GM23248 (cell line): ENCODE measurements at places on chromosomes 2 and 18. TPM values are rescaled to one million over a fixed set of nuclear protein-coding genes. Genes with fewer than 3 reads are reported as not detected.

- peak; percentile 19 for DNase-seq
Observed at GRCh38 chr2:214019973-214020345, 390.9 kb upstream of the VWC2L start.

- DNase-seq = no peak
Observed at GRCh38 chr2:231378026-231378722, 17.3 kb upstream of the B3GNT7 start.

GRCh38 chr2:46381263-46381849, 84.1 kb downstream of the EPAS1 start:
- DNase-seq = peak; percentile 22

GRCh38 chr18:3930126-3931012, 480.4 kb downstream of the TGIF1 start:
- no peak for DNase-seq

- peak; percentile 80 for DNase-seq
Observed at GRCh38 chr2:176126929-176127773, 2.4 kb upstream of the HOXD8 start.

DNA sequence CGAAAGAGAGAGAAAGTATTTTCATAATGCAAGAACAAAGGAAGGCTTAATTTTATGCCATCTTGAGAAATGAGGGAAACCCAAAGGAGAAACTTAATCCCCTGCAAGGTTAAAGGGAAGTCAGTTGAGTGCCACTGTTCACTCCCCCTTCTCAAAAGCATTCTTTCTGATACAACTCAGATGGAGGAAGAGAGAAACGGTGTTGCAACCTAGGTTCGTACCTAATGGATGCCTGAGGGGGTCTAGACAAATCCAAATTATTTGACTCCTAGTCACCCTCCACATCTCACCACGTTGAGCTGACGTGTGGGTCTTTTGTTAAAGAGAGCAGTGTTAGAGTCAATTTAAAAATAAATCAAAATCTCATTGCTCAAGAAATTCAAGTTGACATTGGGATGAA, 52.6 kb upstream of the UNC80 start:
- no peak for DNase-seq

DNA sequence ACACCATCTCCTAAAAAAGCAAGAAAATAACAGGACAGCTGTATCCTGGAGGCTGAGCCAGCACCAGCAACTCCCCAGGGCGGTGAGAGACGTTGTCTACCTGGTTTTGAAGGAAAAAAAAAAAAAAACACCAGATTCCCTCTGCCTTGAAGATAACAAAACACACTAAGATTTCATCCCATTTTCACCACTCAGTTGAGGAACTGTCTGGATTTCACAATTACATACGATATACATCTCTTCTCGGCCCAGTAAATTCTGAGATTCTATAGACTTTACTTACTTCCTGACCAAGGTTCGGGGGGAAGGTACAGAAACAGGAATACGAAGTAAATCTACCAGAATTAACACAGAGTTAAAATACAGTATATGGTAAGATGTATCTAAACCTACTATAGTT, 8.5 kb downstream of the ZNF516 start:
- no peak for DNase-seq

GRCh38 chr2:174326161-174327020, 8.4 kb upstream of the SP9 start:
- peak; percentile 47 for DNase-seq

DNA sequence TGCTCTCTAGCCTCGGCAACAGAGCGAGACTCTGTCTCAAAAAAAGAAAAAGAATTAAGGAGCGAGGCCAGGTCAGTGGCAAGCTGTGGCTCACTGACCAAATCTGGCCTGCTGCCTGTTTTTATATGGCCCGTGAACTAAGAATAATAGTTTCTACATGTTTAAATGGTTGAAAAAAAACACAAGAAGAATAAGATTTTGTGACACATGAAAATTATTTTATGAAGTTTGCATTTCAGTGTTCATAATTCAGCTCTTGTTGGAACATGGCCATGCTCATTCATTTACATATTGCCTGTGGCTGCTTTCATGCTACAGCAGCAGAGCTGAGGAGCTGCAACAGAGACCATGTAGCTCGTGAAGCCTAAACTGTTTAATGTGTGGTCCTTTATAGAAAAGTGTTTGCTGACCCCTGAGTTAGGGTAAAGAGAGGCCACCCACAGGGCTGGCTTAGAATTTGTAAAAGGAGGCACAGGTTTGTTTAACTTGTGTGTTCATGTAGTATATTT, 59.5 kb downstream of the MFSD6 start:
- peak; percentile 65 for DNase-seq

GRCh38 chr2:133438026-133438425, 130.2 kb downstream of the NCKAP5 start:
- no peak for DNase-seq

GRCh38 chr2:101843471-101843870, 146.0 kb downstream of the MAP4K4 start:
- no peak for DNase-seq

- DNase-seq = no peak
Observed at GRCh38 chr2:236656166-236656565, 86.5 kb downstream of the ACKR3 start.

- DNase-seq = no peak
Observed at GRCh38 chr18:80200932-80201672, 46.2 kb downstream of the PARD6G start.

DNA sequence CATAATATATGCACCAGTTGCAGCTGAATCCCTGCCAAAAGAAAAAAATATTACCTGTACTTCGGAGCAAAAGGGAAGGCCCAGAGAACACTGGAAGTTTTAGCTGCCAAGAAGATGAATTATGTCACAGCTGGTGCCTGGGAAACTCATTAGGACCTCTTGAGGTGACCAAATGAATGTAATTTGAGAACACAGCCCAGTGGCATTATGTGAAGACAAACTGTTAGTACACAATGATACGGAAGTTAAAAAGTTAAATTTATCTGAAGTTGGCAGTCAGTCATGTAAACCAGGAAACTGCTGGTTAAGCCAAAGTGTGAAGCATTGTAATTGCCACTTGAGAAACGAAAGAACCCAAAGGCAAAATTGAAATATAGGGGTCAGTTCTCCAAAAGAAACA, 80.7 kb downstream of the EML4 start:
- DNase-seq = no peak

DNA sequence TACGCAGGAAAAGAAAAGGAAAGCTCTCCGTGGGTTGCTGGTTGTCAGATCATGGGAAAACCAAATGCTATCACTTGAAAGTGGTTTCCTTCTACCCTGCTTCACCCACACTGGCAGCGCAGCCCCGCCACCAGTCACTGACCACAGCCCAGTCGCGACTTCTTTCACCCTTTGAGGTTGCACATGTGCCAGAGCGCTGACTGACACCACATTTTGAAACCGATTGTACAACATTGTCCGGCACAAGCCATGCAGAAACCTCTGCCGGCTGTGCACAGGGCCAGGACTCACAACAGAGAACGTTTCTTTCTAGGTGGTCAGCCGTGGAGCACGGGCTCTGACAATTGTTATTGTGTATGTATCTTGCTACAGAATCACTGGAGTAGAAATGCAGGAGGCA, 827.2 kb upstream of the POU3F3 start:
- no peak for DNase-seq

DNA sequence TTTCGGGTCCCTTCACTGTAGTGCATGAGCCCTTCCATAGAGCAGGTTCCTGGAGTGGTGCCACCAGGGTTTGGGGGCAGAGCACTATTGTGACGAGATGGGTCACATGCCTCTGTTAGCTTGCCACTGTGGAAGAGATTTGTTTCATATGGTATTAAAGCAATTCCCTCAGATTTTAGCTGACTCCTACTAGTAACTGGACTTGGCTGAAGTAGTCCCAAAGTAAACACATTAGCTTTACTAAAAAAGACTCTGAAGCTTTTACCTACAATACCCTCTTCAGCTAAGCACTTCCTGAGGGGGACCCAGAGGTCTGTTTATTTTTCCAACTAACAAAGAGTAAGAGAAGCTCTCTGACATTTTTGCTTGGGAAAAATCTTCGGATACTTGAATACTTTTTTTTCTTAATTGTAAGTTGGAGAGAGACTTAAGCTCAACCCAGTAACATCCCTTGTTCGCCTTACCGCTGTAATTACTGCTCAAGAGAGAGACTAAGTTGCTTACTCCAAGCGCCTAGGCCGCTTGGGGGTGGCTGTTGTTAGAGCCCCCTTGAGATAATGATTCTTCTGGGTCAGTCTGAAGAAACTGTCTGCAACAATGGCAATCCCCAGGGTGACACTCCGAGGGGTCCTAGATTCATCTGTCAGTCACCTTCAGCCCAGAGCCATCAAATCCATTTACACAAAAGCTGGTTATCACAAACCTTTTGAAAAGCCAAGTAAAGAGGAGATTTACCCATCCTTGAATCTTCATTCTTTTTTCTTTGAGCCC, 177.4 kb downstream of the FIGN start:
- DNase-seq = no peak

DNA sequence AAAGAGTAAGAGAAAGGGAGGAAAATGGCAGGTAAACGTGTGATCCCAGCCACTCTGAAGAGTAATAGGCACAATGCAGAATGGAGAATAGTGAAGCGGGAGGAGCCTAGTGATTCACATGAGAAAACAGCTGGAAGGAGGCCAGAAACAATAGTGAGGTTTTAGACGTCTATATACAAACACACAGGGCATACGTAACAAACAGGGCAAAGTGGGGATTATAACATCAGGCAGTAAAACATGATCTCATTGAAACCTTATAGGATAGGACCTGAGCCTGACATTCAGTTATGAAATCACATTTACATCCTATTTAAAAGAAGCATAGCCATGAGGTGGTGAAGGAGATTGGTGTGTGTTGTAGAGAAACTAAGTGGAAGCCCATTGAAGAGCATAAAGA, 33.0 kb upstream of the GATA6 start:
- DNase-seq = peak; percentile 23

DNA sequence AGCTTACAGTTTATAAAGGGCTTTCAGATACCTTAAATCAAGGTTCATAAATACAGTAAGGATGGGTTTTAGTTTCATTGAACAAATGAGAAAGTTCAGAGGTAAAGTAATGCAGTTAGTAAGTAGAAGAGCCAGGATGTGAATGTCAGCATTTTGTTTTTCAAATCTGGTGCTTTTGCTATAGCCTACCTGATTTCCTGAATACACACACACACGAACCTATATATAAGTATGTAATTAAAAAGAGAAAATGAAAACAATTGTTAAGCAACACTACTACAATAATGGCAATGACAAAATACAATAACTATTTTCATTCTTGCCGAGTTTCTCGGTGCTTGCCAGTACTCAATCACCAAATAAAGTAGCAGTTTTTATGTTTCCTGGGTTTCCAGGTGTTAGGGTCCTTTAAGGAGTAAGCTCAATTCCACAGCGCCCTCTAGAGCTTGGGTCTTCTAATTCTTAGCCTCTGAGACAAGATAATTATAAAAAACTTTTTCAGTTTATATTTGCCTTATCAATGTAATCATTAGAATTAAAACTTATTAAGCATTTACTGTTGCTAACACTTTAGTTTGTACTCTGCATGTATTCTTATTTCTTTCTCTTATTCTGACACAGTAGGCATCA, 512.9 kb upstream of the ACVR2A start:
- DNase-seq = peak; percentile 61

DNA sequence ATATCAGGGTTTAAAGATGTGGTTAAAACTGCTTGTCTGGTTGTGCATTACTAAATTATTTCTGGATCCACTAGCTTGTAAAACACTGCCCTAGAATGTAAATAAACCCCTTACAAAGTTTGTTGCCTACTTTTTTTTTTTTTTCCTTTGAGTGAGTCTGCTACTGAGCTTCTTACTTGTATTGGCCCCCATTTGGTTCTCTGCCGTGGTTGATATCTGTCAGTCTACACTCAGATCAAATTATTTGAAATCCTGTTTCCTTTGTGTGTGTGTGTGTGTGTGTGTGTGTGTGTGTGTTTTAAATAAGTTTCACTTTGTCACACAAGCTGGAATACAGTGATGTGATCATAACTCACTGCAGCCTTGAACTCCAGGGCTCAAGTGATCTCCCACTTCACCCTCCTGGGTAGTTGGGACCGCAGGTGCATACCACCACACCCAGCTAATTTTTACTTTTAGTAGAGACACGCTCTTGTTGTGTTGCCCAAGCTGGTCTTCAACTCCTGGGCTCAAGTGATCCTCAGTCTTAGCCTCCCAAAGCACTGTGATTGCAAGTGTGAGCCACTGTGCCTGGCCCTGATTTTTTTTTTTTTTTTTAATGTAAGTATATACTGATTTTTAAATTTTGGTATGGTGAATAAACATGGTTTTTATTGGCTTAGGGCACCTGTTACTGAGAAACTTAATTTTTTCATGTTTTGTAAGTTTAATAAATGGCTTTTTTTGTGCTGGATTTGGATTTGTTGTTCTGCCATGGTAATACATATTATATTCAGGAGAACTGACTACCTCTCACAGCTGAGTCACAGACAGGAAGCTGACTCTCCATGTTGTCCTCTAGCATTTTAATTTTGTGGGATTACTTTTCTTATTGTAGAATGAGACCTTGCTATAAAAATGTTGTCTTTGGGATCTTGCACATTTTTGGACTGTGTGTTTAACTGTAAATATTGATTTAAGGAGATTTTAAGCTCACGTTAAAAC, 48.5 kb downstream of the MAP4K4 start:
- peak; percentile 87 for DNase-seq

GRCh38 chr18:24548583-24548982, 88.1 kb downstream of the HRH4 start:
- DNase-seq = no peak

GRCh38 chr2:240507060-240507777, 50.6 kb downstream of the ANKMY1 start:
- no peak for DNase-seq

- peak; percentile 6 for DNase-seq
Observed at GRCh38 chr2:11385847-11386246, 41.4 kb upstream of the ROCK2 start.

DNA sequence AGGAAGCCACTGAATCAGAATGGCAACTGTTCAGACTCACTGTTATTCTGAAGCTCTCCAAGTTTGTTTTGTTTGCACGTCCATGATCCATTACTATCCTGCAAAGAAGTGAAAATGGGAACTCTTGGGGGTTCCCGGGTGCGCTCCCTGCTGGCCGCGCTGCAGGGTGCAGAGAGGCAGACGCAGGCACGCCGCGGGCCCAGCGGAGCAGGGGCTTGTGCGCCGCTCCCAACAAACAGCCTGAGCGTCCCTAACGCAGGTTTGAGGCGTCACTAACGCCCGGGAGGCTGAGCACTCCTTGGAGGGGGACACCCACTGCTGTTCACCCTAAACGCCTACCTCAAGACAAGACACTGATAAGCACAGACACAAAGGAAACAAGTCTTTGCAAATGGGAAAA, 14.3 kb upstream of the PIEZO2 start:
- DNase-seq = no peak

DNA sequence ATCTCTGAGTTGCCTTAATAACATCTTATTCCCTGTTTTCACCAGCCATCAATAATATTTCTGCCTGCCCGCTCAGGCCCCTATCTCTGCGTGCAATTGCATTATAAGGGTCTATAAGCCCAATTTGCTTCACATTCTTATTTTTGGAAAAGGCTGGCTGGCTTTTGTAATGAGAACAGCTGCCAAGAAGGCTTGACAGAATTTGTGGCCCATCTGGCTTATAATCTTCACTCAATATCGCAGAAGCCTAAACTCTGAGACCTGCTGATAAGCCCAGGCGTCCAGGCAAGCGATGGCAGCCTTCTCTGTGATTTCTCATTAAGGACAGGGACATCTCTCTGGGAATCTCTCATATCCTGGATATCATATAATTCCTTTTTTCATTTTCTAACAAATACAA, 1618.6 kb upstream of the CELF4 start:
- DNase-seq = no peak

CRYGC gene
- not detected in 2 replicates for total RNA-seq

MLPH gene
- 4.7 and 8.1 TPM in 2 replicates for total RNA-seq

LOXHD1 gene
- total RNA-seq = not detected in 2 replicates

TMEM17 gene
- total RNA-seq = 3.7 and 8.3 TPM in 2 replicates

XIRP2 gene
- total RNA-seq = not detected in 2 replicates

MC5R gene
- not detected in 2 replicates for total RNA-seq

CABYR gene
- total RNA-seq = 2.9 and 4.9 TPM in 2 replicates

RSAD2 gene
- total RNA-seq = not detected in 2 replicates

SPATA3 gene
- not detected in 2 replicates for total RNA-seq

C1QL2 gene
- not detected in 2 replicates for total RNA-seq
